ENCODE measurements at places on chromosomes 5 and 9. TPM values are rescaled to one million over a fixed set of nuclear protein-coding genes. Genes with fewer than 3 reads are reported as not detected.

The PTPN3 gene
- under 0.01 TPM for total RNA-seq

The DND1 gene
- total RNA-seq: 0.31 TPM

The LCN9 gene
- not detected for total RNA-seq

The SGCD gene
- 0.10 TPM for total RNA-seq

The RASEF gene
- under 0.01 TPM for total RNA-seq

The GPR151 gene
- total RNA-seq: not detected

The DOCK8 gene
- 80.8 TPM for total RNA-seq

The RANBP17 gene
- 6.2 TPM for total RNA-seq

The PHYHD1 gene
- 0.73 TPM for total RNA-seq

The ROR2 gene
- total RNA-seq: not detected

The PRR7 gene
- 25.8 TPM for total RNA-seq

The C9orf153 gene
- 1.9 TPM for total RNA-seq

The ZNF79 gene
- total RNA-seq: 9.7 TPM

The BTNL3 gene
- not detected for total RNA-seq

The PCDHA3 gene
- not detected for total RNA-seq

The FSD1L gene
- 1.7 TPM for total RNA-seq

The TLX3 gene
- not detected for total RNA-seq

The CCDC183 gene
- 1.7 TPM for total RNA-seq
